Kidney (tissue), 22 donors: ENCODE measurements at places on chromosomes 2 and 18. TPM values are rescaled to one million over a fixed set of nuclear protein-coding genes. Genes with fewer than 3 reads are reported as not detected.

DNA sequence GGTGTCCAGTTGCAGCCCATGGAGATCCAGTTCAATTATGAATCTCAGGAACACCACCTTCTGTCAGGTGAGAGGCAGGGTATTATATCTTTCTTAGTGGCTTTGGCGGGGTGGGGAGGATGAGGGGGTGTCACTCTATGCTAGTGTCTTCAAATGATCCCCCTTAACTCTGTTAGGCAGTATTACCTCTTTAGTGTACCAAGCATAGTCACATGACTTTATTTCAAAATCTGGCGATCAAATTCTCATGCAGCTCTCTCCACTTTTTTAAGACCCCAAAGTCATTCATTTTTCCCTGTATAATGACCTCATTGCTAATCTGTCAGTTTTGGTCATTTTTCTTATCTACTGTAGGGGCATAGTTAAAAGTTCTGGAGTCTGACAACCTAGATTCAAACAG, 1.1 kb upstream of the ZSCAN30 start:
- no peak for DNase-seq
- H3K36me3 ChIP-seq, result peaks cover 7% of the 10 kb centered on the region
- H3K4me3 ChIP-seq, result peak overlapping the region; percentile 86
- no peak overlapping the region for H3K27ac ChIP-seq
- no peaks in the 10 kb centered on the region for H3K27me3 ChIP-seq

Gene TRIM43
- not detected for total RNA-seq

GRCh38 chr2:238908960-238909951, 61.4 kb downstream of the TWIST2 start:
- H3K4me1 ChIP-seq, result no peaks in the 10 kb centered on the region
- no peaks in the 10 kb centered on the region for H3K36me3 ChIP-seq
- no peak overlapping the region for H3K27ac ChIP-seq

Gene DBI
- total RNA-seq, result 135 TPM

Gene FASTKD2
- total RNA-seq, result 27.0 TPM

Gene IL1RN
- total RNA-seq, result 2.1 TPM

- no peaks in the 10 kb centered on the region for H3K27me3 ChIP-seq
- H3K27ac ChIP-seq, result no peak overlapping the region
- DNase-seq, result no peak
- no peaks in the 10 kb centered on the region for H3K4me1 ChIP-seq
These were observed 26.4 kb downstream of the CENPO start for GRCh38 chr2:24819442-24820174.

DNA sequence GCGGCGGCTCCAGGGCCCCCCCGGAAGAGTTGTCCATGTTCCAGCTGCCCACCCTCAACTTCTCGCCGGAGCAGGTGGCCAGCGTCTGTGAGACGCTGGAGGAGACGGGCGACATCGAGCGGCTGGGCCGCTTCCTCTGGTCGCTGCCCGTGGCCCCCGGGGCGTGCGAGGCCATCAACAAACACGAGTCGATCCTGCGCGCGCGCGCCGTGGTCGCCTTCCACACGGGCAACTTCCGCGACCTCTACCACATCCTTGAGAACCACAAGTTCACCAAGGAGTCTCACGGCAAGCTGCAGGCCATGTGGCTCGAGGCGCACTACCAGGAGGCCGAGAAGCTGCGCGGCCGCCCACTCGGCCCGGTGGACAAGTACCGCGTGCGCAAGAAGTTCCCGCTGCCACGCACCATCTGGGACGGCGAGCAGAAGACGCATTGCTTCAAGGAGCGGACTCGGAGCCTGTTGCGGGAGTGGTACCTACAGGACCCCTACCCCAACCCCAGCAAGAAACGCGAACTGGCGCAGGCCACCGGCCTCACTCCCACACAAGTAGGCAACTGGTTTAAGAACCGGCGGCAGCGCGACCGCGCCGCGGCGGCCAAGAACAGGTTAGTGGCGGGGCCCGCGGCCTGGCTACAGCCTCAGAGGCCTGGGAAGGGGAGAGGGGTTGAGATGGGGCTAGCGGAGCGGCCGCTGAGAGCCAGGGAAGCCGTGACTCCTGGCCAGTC, 965 bp downstream of the SIX3 start:
- H3K27ac ChIP-seq, result no peak overlapping the region
- H3K36me3 ChIP-seq, result no peaks in the 10 kb centered on the region
- H3K27me3 ChIP-seq, result peaks cover 64% of the 10 kb centered on the region
- no peaks in the 10 kb centered on the region for H3K4me1 ChIP-seq
- H3K4me3 ChIP-seq, result no peak overlapping the region

Gene THSD7B
- 0.85 TPM for total RNA-seq

- no peaks in the 10 kb centered on the region for H3K27me3 ChIP-seq
- H3K4me1 ChIP-seq, result no peaks in the 10 kb centered on the region
- H3K4me3 ChIP-seq, result no peak overlapping the region
These were observed 9.5 kb upstream of the KDSR start for GRCh38 chr18:63376538-63376937.

GRCh38 chr2:128317181-128317898, 1.3 kb downstream of the HS6ST1 start:
- no peaks in the 10 kb centered on the region for H3K4me1 ChIP-seq
- H3K27ac ChIP-seq, result no peak overlapping the region
- DNase-seq, result no peak
- H3K36me3 ChIP-seq, result no peaks in the 10 kb centered on the region
- H3K4me3 ChIP-seq, result peak overlapping the region; percentile 71

DNA sequence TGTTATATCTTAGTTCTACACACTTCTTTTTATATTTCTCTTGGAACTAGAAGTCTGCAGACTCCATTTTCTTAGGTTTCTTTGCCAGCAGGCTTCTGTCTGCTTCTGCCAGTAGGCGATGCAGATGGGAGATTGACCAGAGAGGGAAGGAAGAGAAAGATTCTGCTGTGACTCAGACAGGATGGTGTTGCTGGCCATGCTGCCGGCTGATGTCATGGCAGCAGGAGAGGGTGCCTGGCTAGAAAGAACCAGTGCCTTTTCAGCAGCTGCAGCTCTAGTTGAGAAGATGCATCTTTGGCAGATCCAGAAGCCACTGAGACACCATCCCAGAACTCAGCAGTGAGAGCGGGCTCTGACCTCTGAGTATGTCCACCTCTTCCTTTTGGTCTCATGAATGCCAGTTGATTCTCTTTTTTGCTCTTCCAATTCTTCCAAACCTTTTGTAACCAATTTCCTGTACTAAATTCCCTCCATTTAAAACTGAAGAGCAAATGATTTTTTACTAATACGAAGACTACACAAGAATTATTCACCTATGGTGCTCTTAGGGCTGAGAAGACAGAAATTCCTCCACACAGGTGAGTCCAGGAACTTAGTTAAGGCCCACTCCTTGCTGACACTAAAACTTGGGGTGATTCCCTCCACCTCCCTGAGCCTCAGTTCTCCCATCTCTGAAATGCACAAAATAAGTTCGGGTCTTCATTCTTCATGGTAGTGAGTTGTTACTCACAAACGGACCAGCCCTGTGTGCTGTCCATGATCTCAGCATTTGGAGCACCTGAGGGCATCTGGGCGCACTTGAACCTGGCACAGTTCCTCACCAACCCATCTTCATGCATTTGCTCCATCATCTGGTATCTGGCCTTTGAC, 200.7 kb downstream of the MYCN start:
- no peaks in the 10 kb centered on the region for H3K4me1 ChIP-seq
- H3K27me3 ChIP-seq, result no peaks in the 10 kb centered on the region
- no peaks in the 10 kb centered on the region for H3K36me3 ChIP-seq
- DNase-seq, result no peak

Gene SAG
- total RNA-seq, result not detected

GRCh38 chr2:8659735-8660492, 21.9 kb upstream of the ID2 start:
- no peaks in the 10 kb centered on the region for H3K36me3 ChIP-seq
- H3K27me3 ChIP-seq, result no peaks in the 10 kb centered on the region
- DNase-seq, result no peak

DNA sequence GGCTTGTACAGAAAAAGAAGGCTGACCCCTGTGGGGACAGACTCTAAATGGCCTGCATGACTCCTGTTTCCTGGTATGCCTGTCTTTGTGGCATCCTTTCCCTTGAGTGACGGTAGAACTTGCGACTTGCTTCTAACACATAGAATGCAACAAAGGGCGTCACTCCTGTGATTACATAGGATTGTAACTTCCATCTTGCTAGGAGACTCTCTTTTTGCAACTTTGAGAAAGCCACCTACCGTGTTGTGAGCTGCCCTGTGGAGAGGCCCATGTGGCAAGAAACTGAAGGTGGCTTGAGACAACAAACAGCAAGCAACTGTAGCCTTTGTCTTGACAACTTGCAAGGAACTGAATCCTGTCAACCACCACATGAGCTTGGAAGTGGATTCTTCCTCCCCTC, 46.5 kb downstream of the THNSL2 start:
- no peak overlapping the region for H3K27ac ChIP-seq
- H3K4me1 ChIP-seq, result no peaks in the 10 kb centered on the region
- H3K27me3 ChIP-seq, result no peaks in the 10 kb centered on the region
- no peaks in the 10 kb centered on the region for H3K36me3 ChIP-seq

GRCh38 chr2:47767497-47767844, 15.5 kb upstream of the MSH6 start:
- no peak overlapping the region for H3K4me3 ChIP-seq
- peaks cover 2% of the 10 kb centered on the region for H3K4me1 ChIP-seq
- no peak for DNase-seq
- no peaks in the 10 kb centered on the region for H3K27me3 ChIP-seq

DNA sequence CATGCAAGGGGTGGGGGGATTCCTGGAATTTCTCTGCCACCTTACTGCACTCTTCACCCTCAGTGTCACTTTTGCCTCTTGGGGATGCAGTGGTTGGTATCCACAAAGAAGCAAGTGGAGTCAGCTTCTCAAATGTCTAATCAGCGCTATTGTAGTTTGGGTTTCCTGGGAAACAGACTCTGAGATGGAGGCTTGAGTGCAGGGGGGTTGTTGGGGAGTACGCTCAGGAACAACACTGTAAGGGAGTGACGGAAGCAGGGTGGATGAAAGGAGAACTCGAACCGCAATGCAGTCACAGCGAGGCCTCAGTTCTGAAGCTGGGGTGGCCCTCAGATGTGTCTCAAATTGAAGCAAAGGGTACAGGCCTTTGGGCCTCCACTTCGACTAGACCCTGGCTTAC, 73.6 kb upstream of the EPC2 start:
- H3K27me3 ChIP-seq, result no peaks in the 10 kb centered on the region
- H3K4me1 ChIP-seq, result no peaks in the 10 kb centered on the region
- H3K4me3 ChIP-seq, result no peak overlapping the region
- no peak for DNase-seq
- H3K27ac ChIP-seq, result no peak overlapping the region

DNA sequence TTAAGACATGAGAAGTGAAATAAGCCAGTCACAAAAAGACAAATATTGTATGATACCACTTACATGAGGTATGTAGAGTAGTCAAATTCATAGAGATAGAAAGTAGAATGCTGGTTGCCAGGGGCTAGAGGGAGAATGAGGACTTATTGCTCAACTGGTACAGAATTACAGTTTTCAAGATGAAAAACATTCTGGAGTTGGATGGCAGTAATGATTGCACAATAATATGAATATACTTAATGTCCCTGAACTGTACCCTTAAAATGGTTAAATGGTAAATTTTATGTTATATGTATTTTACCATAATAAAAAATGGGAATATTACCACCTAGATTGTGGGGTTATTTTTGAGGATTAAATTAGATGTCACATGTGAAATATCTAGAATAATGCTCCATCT, 341.2 kb downstream of the CLIP4 start:
- H3K27me3 ChIP-seq, result no peaks in the 10 kb centered on the region
- no peaks in the 10 kb centered on the region for H3K36me3 ChIP-seq
- no peak overlapping the region for H3K4me3 ChIP-seq
- no peaks in the 10 kb centered on the region for H3K4me1 ChIP-seq
- DNase-seq, result no peak

Gene MDH1B
- 8.1 TPM for total RNA-seq

- DNase-seq, result no peak
- no peaks in the 10 kb centered on the region for H3K27me3 ChIP-seq
- no peaks in the 10 kb centered on the region for H3K36me3 ChIP-seq
- H3K27ac ChIP-seq, result no peak overlapping the region
These were observed 473.8 kb downstream of the DCC start for GRCh38 chr18:52813635-52814416.

GRCh38 chr18:63443829-63444228, 21.6 kb upstream of the VPS4B start:
- no peak overlapping the region for H3K4me3 ChIP-seq
- no peaks in the 10 kb centered on the region for H3K4me1 ChIP-seq
- H3K36me3 ChIP-seq, result no peaks in the 10 kb centered on the region
- H3K27ac ChIP-seq, result no peak overlapping the region
- DNase-seq, result no peak
- no peaks in the 10 kb centered on the region for H3K27me3 ChIP-seq

- no peak for DNase-seq
- no peak overlapping the region for H3K27ac ChIP-seq
- no peaks in the 10 kb centered on the region for H3K36me3 ChIP-seq
- no peaks in the 10 kb centered on the region for H3K4me1 ChIP-seq
These were observed 24.0 kb downstream of the CERKL start for GRCh38 chr2:181632733-181633401.

- H3K36me3 ChIP-seq, result peaks cover 2% of the 10 kb centered on the region
- DNase-seq, result peak; percentile 66
- peak overlapping the region; percentile 89 for H3K4me3 ChIP-seq
- H3K4me1 ChIP-seq, result peaks cover 19% of the 10 kb centered on the region
- no peaks in the 10 kb centered on the region for H3K27me3 ChIP-seq
These were observed 739 bp downstream of the PKDCC start for GRCh38 chr2:42048299-42049220.

- DNase-seq, result peak; percentile 84
- no peaks in the 10 kb centered on the region for H3K27me3 ChIP-seq
- H3K27ac ChIP-seq, result peak overlapping the region; percentile 92
These were observed 43.7 kb upstream of the ZBTB7C start for GRCh38 chr18:48452861-48453323.

Gene FZD7
- 14.0 TPM for total RNA-seq

- H3K4me3 ChIP-seq, result no peak overlapping the region
- no peak overlapping the region for H3K27ac ChIP-seq
- no peaks in the 10 kb centered on the region for H3K4me1 ChIP-seq
- no peak for DNase-seq
- no peaks in the 10 kb centered on the region for H3K36me3 ChIP-seq
These were observed 7.7 kb upstream of the GPC1 start for GRCh38 chr2:240427729-240428128.

Gene SERPINB12
- not detected for total RNA-seq

- no peaks in the 10 kb centered on the region for H3K27me3 ChIP-seq
- no peak for DNase-seq
These were observed 217.1 kb downstream of the KLHL29 start for GRCh38 chr2:23602116-23602515.

- no peak overlapping the region for H3K27ac ChIP-seq
- DNase-seq, result peak; percentile 49
- H3K4me1 ChIP-seq, result no peaks in the 10 kb centered on the region
- no peaks in the 10 kb centered on the region for H3K27me3 ChIP-seq
These were observed 1.6 kb downstream of the MAP4K4 start for GRCh38 chr2:101698844-101699754.

GRCh38 chr2:102368461-102369109, 13.0 kb downstream of the IL18R1 start:
- no peaks in the 10 kb centered on the region for H3K36me3 ChIP-seq
- no peaks in the 10 kb centered on the region for H3K27me3 ChIP-seq
- H3K4me1 ChIP-seq, result no peaks in the 10 kb centered on the region
- H3K27ac ChIP-seq, result no peak overlapping the region
